ENCODE measurements at places on chromosomes 6 and 20.

DNA sequence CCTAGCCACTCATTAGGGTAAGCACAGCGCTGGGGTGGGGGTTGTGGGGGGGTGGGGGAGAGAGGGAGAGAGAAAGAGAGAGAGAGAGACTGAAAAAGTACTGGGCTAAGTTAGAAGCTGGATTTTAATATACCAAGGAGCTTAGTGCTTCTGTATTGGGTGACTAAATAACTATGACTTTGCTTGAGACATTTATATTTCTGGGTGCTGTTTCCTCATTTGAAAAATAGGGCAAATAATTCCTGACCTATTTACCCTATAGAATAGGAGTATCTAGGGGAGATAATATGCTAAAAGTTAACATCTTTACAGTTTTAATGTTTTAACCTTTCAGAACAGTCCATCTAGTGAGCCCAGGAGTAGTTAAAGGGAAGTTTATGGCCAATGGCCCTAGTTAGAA, 7.7 kb downstream of the NKAIN2 start:
- DNase-seq: no peak

- no peak for DNase-seq
These were observed 5.5 kb downstream of the ITCH start for GRCh38 chr20:34368547-34368946.

GRCh38 chr6:124857746-124858145, 104.5 kb upstream of the RNF217 start:
- no peak for DNase-seq

GRCh38 chr6:143731789-143732188, 54.0 kb downstream of the PHACTR2 start:
- no peak for DNase-seq

DNA sequence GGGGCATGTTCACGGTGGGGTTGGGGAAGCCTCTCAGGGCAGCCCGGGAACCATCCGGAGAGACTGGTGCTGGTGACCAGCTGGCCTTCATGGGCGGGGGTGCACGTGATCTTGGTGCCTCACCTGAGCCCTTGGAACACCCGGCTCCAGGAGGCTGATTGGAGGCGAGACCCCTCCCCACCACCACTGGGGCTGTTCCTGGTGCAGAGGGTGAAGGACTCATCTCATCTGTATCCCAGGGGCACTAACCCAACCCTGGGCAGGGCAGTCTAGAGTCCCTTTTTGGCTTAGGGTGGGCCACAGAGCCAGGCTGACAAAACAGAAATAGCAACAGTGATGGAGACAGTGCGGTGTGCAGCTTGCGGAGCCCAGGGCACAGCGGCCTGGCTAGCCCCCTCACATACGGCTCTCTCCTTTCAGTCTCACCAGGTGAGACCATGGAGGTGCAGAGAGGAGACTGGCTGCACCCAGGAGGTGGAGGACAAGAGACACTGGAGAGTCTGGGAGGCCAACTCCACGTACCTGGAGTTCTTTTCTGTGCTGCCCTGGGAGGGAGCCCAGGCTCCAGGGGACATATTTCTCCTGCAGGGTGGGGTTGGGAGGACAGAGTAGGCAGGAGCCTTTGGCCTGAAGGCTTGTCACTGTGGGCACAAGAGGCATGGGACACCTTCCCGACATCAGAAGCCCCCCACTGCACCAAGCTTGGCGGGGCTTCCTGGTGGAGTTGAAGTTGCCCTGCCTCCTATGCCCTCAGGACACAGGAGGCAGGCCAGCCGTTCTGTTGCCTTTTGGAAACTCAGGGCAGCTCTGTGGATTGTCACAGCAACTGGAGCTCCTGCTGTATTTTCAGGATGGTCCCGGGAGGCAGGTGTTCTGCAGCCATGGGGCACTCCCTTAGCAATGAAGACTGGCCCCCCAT, 106.0 kb downstream of the SYCP2 start:
- DNase-seq: no peak

- no peak for DNase-seq
These were observed 1.3 kb upstream of the FNDC11 start for GRCh38 chr20:63552481-63553249.

- no peak for DNase-seq
These were observed 110.6 kb downstream of the SULF2 start for GRCh38 chr20:47674686-47675085.

GRCh38 chr6:31621991-31622390, 1.5 kb downstream of the PRRC2A start:
- no peak for DNase-seq

GRCh38 chr20:48635791-48636267, 192.0 kb downstream of the PREX1 start:
- DNase-seq: peak; percentile 89

DNA sequence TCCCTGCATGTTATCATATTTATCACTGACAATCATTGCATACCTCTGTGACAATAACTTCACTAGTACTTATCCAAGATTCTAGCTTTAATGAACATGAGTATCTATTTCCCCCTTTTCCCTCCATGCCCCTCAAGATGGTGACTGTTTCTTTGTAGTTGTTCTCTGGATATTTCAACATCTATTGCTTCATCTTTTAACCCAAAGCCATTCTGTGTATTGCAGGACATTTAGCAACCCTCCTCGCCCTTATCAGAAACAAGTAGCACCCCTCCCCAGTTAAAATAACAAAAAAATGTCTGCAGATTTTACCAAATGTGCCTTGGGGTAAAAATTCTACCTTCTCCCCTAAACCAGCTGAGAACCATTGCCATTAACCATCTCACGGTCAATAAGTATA, 979.8 kb upstream of the MANEA start:
- no peak for DNase-seq

DNA sequence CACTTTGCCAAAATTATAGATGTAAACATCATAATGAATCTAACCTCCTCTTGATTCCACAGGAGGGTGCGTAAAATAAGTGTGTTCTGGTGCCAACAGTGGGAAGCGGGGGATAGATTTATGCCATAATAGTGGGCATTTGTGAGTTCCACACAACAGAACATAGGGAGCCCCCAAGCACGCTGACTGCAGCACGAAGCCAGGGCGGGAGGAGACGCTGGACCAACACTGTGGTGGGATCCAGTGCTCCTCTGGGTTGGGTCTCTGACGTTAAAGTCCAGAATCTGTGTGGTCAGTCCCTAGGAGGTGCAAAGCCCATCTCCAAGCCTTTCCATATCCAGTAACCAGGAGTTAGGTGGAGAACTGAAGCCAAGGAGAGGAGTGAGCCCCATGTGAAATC, 1.8 kb upstream of the TTLL2 start:
- DNase-seq: no peak

DNA sequence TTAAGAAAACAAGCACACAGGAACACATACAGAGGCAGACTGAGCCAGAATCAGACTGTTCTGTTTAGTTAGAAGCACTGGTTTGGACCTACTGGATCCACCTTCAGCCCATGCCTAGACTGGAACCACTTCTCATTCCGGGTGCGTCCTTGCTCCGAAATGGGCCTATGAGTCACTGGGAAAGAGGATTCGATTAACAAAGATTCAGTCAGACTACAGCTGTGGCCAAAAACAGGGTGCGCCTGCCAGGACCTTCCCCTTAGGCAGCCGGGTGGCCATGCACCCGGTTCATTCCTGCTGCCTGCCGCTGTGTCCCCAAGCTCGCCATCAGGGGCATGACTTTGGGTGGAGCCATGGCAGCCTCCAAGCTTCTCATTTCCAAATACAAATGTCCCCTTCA, 14.5 kb upstream of the KCNK5 start:
- peak; percentile 40 for DNase-seq

- DNase-seq: no peak
These were observed 215.0 kb downstream of the ARID1B start for GRCh38 chr6:156992020-156992804.

GRCh38 chr20:16438100-16438499, 135.1 kb downstream of the KIF16B start:
- no peak for DNase-seq

GRCh38 chr6:7526755-7527154, 14.7 kb upstream of the DSP start:
- no peak for DNase-seq

- peak; percentile 53 for DNase-seq
These were observed 5.1 kb downstream of the RREB1 start for GRCh38 chr6:7112741-7113313.

DNA sequence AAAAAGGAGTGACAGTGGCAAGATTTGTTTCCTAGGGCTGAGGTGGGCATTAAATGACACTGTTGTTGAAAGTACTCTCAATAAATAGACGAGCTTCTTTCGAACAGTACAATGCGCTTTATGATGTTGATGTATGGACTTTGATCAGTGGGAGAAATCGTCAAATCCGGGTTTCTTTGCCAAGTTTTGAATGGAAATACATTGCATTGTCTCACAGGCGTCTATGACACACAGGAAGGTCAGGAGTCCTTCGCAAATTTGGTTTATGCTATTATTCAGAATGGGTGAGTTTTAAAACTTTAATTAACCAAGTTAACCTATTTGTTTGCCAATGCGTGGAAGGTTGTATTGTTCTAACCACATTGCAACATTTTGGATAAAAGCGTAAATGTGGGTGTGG, 547.3 kb upstream of the SLC35B3 start:
- DNase-seq: peak; percentile 6

DNA sequence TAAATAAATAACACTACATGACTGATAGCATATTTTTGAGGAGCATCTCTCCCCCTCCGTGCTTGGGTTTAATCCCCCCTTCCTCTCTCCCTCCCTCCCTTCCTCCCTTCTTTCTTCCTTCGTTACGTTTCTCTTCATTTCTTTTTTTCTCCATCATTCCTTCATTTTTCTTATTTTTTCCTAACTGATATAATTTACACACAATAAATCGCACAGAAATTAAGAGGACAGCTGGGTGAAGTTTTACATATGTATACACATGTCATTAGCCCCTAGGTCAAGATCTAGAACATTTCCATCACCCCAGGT, 51.4 kb upstream of the EZR start:
- DNase-seq: no peak

DNA sequence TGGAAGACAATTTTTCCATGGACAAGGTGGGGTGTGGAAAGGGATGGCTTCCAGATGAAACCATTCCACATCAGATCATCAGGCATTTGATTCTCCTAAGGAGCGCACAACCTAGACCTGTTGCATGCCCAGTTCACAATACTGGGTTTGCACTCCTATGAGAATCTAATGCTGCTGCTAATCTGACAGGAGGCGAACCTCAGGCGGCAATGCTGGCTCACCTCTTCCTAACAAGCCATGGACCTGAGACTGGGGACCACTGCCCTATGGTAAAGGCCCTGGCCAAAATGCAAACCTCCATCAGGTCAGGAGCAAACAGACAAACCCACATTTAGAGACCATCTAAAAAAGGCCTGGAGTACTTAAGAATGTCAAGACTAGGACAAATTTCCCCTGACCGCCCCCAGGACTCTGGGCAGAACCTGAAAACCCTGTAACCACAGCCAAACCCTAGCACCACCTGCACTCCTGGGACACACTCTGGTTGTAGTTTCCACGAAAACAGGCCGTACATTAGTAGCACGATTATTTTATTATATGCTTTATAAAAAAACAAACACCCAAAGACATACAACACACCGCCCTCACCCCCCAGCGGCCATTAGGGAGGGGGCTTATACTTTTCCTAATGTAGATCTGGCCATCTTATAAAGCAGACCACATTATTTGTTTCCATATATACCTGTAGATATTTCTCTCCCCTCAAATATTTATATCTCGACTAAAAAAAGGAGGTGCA, 27.3 kb downstream of the SNX5 start:
- DNase-seq: no peak

GRCh38 chr20:44632103-44632752, 19.3 kb downstream of the ADA start:
- no peak for DNase-seq

GRCh38 chr6:138572167-138572875, 73.0 kb upstream of the NHSL1 start:
- peak; percentile 87 for DNase-seq

All from AG20443 (cell line).